ENCODE measurements at places on chromosomes 7 and 10.

DNA sequence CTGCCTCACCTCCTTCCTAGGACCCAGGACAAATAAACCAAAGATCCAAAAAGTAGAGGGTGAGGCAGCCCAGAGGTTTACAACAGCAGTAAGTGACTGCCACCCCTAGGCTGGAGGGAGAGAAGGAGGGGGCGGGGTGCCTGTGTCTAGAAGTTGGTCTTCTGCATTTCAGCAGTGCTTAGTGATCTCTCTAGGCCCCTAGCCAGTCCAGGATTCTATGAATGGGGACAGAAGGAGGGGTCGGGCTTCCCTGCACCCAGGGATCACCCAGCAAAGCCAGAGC is 62.8 kb upstream of the KDM7A start:
- DNase-seq, result no peak

- no peak for DNase-seq
Observed at GRCh38 chr10:105023211-105024111, 382.4 kb downstream of the SORCS3 start.

GRCh38 chr7:90455163-90456030 is 14.0 kb upstream of the PTTG1IP2 start:
- no peak for DNase-seq

- no peak for DNase-seq
Observed at GRCh38 chr7:98206451-98207330, 4.5 kb upstream of the BHLHA15 start.

- DNase-seq, result no peak
Observed at GRCh38 chr10:93357680-93358079, 124.5 kb downstream of the MYOF start.

GRCh38 chr7:138030679-138031351 is 28.9 kb upstream of the CREB3L2 start:
- no peak for DNase-seq

DNA sequence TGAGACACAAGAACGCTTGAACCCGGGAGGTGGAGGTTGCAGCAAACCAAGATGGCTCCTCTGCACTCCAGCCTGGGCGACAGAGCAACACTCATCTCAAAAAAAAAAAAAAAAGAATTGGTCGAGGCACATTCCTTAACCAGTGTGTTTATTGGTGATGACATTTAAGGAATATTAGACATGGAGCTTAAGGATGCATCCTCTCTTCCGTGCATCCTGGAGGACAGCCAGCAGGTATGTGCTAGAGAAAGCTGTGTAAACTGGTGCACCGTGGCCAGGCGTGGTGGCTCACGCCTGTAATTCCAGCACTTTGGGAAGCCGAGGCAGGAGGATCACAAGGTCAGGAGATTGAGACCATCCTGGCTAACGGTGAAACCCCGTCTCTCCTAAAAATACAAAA is 11.8 kb downstream of the ZKSCAN1 start:
- no peak for DNase-seq

- DNase-seq, result no peak
Observed at GRCh38 chr7:131548371-131548770, 8.1 kb downstream of the PODXL start.

GRCh38 chr7:74023092-74023536 is 4.9 kb upstream of the ELN start:
- no peak for DNase-seq

DNA sequence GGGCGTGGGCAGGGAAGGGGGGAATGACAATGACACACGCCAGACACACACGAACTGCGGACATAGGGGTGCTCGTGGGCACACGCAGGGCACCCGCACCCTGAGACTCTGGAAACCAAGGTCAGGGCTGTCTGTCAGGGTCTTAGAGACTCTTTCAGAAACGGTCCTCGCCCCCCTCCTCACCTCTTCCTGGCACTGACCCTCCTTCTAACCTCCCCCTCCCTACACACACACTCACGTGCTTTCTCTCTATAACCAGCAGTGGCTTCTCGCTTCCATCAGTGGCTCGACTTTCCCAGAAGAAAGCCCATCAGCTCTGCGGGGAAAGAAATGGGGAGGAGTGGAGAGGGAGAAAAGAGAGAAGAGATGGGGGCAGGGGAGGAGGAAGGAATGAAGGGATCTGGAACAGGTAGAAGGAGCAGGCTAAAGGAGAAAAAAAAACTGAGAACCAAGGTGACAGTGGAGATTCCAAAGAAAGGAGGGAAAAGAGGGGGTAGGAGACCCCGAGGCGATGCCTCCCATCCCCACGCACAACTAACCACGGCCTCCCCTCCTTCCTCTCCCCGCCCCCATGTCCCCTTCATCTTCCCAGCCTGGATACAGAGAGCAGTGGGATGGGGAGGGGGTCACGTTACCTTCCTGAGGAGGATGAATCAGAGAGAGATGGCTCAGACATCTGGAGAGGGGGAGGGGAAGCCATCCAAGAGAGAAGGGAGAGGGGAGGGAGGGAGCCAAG is 1.7 kb upstream of the VGF start:
- DNase-seq, result no peak

DNA sequence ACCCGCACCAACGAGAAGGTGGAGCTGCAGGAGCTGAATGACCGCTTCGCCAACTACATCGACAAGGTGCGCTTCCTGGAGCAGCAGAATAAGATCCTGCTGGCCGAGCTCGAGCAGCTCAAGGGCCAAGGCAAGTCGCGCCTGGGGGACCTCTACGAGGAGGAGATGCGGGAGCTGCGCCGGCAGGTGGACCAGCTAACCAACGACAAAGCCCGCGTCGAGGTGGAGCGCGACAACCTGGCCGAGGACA is 1.6 kb downstream of the VIM start:
- no peak for DNase-seq

DNA sequence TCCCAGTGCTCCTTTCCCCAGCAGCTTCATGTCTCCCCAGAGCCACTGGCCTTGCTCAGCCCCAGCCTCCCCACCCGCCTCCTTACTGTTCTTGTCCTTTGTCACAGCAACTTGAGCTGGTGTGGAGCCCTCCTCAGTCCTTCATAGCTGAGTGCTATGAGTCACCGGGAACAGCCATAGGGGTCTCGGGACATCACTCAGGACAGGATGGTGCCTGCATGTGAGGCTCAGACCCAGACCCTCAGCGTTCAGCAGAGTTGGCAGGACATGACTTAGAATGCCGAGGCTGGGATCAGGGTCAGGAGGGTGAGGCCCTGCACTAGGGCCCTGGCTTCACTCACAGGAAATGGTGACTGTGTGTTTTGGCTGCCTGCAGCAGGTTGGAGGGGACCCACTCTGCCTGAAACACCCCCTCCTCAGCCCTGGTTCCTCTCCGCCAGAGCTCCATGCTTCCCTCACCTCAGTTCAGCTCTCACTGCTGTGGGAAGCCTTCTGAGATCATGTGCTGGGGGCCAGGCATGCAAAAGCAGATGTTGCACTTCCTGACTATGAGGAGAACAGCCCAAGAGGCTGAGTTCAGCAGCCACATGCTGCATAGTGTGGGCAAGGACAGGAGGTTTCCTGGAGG is 40.7 kb upstream of the GJD4 start:
- no peak for DNase-seq

- no peak for DNase-seq
Observed at GRCh38 chr10:25263931-25264330, 89.1 kb downstream of the GPR158 start.

GRCh38 chr10:77328272-77328816 is 309.3 kb downstream of the KCNMA1 start:
- no peak for DNase-seq

- DNase-seq, result no peak
Observed at GRCh38 chr10:62237506-62237905, 31.1 kb downstream of the RTKN2 start.

GRCh38 chr7:27842094-27842692 is 102.2 kb downstream of the TAX1BP1 start:
- DNase-seq, result no peak

DNA sequence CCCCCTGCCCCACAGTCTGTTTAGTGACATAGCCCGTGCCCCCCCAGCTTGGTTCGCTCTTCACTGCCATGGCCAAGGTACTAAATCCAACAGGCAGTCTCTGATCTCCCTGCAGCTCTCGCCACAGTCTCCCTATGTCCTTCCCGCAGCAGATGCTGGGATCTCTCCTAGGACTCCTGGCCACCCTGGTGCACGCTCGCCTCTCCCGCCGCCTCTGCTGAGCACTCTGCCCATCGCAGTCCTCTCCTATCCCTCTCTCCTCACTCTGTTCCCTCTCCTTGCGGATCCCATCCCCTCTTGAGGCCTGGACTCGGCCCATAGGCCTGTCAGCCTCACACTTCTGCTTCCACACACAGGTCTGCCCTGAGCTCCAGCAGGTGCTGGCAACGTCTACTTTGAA is 204.8 kb upstream of the TCERG1L start:
- DNase-seq, result no peak

DNA sequence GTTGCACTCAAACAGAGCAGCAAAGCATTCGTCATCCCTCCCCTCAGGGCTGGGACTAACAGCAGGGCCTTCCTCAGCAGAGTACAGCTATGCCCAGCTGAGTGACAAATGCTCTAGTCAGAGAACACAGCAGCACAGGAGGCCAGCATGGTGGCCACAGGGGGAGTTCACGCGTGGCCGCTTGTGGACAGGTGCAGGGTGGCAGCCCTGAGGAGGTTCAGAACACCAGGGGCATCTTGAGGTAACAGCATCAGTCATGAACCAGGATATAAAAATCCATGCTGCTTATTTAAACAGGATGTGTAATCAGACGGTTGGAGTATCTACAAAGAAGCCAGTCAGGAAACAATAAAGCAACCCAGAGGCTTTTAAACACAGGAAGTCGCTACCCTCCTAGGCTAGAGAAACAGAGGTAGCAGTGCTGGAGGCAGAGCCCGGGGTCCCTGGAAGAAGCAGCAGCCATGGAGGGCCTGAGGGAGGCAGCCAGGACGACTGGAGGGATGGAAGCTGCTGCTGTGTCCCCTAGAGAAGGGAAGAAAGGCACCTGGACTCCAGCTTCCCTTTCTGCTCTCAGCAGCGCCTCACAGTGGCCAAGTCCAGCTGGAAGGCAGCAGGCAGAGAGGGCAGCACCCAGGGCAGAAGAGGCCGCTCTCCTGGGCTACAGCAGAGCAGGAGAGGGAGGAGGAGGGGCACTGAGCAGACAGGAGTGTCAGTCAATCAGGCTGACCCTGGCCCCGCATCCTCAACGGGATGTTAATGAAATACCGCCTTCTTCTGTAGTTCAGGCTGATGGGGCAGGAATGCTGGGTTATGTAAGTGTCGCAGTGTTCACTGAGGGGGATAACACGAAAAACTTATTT is 70.8 kb upstream of the UCN3 start:
- no peak for DNase-seq

GRCh38 chr7:74344132-74344496 is 54.9 kb downstream of the CLIP2 start:
- DNase-seq, result no peak

DNA sequence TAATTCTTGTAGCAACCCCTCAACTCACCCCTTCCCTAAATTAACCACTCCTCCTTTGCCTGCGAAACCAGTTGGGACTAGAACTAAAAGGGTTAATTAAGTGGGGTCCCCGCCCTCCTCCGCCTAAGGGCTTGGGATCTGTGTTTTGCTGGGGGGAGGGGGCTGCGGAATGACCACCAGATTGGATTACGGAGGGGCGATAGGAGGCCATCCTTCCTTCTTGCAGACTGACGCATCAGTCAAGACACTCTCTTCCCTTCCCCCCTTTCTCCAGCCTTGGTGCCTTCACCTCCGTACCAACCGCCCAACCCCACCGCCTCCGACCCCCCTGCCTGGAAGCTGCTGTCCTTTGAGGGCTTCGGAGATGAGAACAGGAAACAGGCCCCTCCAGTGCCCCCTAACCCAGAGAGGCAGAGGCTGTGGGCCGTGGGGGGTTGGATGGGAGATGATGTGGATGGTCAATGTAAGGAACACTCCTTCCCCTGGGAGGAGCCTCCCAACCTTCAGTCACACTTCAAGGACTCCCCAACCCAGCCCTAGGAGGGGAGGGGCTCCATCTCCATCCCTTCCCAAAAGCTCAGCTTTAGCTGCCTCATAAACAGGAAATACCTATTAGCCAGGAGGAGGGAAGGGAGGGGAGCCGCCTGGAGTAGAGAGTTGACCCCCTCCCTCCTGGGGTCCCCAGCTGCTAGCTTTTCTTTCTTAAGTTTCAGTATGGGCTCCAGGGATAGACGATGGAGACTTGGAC is 997 bp upstream of the LDB1 start:
- DNase-seq, result peak; percentile 24

- DNase-seq, result no peak
Observed at GRCh38 chr10:88794731-88795130, 7.8 kb upstream of the LIPM start.

GRCh38 chr7:70925411-70926115 is 206.4 kb upstream of the GALNT17 start:
- DNase-seq, result no peak

DNA sequence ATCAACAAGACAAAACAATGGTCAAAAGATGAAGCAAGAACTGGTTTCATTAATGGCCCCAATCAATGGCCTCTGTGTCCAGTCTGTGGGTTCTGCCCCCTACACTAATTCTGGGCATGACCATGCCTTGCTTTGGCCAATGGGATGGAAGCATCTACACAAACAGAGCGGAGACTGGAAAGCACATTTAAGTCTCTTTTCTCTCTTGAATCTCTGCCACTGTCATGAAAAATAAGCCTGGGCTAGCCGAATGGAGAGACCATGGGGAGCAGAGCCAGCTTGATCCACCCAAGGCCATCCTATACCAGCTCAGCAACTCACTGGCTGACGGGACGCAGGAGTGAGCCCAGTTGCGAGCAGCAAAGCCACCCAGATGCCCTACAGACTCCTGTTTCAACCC is 30.9 kb downstream of the ANKRD16 start:
- peak; percentile 52 for DNase-seq

DNA sequence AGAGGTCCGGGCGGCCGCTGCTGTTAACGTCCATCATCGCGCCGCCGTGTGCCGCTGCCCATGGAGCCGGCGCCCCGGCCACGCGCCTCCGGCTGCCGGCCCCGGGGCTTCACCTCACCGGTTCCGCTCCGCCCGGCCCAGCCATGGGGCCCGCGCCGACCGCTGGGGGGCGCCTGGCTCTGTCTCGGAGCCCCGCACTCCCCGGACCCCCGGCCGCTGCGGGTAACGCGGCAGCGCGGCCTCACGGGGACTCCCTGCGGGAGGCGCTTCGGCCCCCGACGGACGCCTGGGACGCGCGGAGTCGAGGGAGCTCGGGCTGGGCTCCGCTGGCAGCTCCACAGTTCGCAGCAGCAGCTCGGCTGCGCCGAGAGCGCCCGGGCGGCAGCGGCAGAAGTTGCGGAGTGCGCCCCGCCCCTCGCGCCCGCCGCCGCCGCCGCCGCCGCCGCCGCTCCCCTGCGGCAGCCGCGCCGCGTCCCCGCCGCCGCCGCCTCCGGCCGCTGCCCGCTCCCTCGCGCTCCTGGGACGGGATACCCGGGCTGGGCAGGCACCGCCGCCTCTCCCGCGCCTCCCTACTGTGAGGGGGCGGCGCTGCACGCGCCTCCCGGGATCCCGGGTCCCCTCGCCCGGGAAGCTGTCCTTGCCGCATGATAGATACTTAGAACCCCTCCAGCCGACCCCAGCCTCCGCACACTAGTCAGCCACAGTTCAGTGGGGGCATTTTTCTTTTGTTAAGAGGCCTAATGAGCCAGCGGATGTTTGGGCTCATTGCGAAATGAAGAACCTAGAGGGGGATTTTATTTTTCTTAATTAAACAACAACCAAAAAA is at the start of gene HTR7:
Gene HTR7, minus strand, starts transcription at position 405 of the 826 bp plus-strand sequence. Its CDS starts 368 bp downstream, at position 37.
- peak; percentile 86 for DNase-seq

GRCh38 chr10:102185272-102185671 is 33.1 kb downstream of the NOLC1 start:
- DNase-seq, result no peak

- no peak for DNase-seq
Observed at GRCh38 chr7:31437250-31437865, 76.5 kb upstream of the ITPRID1 start.

GRCh38 chr7:80902716-80903308 is 16.0 kb downstream of the SEMA3C start:
- DNase-seq, result no peak
